ENCODE measurements at places on chromosomes 12 and 14.

DNA sequence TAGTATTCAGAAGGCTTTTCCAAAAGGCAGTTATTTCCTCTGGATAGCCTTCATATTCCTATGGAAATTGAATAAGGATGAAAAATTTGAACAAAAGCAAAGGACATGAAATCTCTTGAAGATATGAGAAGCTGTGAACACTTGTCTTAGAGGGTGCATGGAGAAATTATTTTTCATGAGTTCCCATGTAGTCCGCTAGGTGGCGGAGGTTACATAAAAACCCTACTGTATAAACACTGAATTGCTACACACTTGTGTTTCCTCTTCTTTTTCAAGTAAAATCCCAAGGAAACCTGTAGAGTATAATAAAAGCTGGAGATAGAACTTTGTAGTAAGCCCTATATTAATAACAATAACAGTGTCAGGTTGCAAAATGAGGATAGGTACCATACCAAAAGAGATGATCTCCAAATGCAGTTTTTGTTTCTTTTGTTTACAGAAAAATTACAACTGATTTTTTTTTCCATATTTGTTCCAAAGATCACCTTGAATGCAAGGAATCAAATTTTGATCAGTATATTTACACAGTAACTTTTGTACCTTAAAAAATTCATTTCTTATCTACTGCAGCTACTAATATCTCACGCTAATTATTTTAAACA is 37.8 kb upstream of the OR4E1 start:
- DNase-seq, result peak; percentile 48

GRCh38 chr12:95151821-95152220 is 65.4 kb downstream of the FGD6 start:
- no peak for DNase-seq

DNA sequence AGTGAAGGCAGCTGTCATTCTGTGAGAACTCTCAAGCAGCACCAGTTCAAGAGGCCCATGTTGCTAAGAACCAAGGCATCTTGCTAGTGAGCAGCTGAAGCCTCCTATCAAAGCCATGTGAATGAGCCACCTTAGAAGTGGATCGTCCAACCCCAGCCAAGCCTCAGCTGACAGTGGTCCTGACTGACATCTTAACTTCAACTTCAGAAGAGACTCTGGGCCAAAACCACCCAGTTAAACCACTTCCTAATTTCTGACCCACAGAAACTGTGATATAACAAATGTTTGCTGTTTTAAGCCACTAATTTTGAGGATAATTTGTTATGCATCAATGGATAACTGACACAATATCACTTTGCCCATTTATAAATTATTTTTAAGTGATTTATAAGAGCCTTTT is 256.0 kb downstream of the RPAP3 start:
- no peak for DNase-seq

- no peak for DNase-seq
Measured at GRCh38 chr14:74610866-74611649, 979 bp downstream of the LTBP2 start.

- DNase-seq, result no peak
Measured at GRCh38 chr14:53858345-53858684, 98.3 kb downstream of the BMP4 start.
